Activated T-cell treated with anti-CD3 and anti-CD28 coated beads for 1 hour (primary cell): ENCODE measurements at places on chromosomes 5 and 9.
A peak's percentile ranks its signal among the peaks of the same experiment; 100 is the strongest.

- DNase-seq, result no peak
Measured at GRCh38 chr9:22009506-22009867, 382 bp upstream of the CDKN2B start.

- DNase-seq, result no peak
Measured at GRCh38 chr9:127450243-127450760, 904 bp downstream of the RPL12 start.

DNA sequence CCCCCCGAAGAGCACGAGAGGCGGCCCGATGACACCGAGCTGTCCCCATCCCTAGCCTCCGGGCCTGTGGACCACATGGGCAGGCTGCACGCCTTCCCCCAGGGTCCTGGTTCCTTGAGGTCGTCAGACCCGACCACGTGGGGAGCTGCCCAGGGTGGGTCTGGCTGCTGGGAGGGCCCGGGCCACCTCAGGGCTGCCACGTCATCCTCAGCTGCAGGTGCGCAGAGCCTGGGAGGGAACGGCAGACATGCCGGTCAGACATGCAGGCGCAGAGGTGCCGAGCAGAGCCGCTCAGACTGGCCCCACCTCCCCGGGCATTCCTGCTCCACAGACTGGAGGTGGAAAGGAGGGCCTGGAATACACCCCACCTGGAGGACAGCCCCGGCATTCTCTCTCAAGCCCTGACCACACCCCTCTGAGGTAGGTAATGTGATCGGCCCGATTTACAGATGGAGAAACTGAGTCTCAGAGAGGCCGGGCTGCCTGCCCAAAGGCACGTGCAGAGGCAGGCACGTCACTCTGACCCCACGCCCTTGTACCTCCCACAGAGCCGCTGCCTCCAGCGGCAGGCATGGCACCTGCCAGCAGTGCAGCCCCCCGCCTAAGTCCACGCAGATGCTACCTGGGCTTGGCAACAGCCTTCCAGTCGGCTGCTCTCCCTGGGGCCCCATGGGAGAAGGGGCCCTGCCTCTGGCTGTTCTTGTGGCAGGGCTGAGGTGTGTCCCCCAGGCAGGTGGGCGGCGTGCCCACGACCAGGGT, 649 bp downstream of the CCDC187 start:
- no peak for DNase-seq

DNA sequence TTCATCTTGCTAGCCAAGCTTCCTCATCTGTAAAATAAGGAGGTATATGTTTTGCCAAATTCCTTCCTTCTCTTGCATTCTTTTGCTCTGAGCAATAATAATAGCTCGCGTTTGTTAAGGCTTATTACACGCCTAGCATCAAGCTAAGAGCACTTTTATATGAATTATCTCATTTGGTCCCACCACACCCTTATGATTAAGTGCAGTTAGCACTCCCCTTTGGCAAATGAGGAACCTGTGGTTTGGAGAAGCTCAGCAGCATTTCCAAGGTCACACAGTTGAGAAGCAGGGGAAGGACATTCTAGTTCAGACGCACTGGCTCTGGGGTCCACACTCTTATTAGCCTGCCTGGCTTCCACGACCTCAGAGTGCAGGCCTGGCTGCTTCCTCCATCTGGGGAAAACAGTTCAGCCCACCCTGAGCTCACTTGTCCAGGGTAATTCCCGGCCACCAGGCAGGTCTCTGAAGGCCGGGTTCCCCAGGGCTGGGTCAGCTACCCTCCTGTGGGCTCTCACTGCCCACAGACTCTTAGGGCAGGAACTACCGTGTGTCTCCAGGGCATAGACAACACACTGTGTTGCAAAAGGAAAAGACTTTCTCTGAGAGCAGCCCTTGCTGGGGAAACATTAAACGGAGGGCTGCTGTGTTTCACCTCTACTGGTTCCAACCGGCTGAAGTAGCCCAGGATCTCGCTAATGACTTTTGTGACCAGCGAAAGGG, 9.9 kb upstream of the FBP1 start:
- no peak for DNase-seq

DNA sequence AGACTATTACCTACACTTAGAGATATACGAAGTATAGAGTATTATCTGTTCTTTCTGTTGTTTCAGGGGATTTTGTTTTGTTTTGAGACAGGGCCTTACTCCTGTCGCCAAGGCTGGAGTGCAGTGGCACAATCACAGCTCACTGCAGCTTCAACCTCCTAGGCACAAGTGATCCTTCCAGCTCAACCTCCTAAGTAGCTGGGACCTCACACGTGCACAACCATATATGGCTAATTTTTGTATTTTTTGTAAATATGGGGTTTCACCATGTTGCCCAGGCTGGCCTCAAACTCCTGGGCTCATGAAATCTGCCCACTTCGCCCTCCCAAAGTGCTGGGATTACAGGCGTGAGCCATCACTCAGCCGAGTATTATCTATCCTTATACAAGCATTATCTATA, 45.9 kb downstream of the SUSD1 start:
- no peak for DNase-seq

DNA sequence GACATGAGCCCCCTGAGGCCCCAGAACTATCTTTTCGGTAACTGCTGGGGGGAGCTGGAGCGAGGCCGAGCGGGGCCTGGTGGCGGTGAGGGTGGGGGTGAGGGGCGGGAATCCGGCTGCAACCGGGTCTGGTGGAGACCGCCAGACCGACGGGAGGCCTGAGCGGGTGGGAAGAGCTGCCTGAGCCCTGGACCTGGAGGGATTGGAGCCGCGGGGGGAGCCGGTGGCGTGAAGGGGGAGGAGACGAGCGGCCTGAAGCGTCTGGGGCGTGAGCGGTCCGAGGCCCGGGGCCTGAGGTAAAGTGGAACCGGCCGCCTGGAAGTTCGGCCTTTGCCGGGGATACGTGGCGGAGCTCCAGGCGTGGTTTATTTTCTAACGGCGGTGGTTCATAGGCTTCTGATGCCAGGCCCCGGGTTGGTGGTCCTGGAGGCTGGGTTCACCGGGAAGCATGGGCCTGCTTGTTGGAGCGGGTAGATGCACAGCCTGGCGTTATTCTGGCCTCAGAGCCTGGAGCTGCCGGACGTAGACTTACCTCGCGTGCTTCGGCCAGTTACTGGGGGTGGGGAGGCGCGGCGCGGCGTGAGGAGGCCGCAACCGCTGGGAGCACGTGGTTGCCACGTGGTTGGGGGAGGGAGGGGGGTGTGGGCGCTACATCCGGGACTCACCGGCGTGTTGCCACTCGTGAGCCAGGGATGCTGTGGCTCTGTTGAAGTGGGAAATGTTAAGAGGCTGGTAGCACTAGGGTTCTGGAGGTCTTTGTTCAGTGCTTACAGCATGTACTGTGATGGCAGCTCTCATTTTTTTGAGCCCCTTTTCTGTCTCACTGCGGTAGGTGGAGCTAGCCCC, 544 bp downstream of the NPM1 start:
- peak; percentile 72 for DNase-seq

DNA sequence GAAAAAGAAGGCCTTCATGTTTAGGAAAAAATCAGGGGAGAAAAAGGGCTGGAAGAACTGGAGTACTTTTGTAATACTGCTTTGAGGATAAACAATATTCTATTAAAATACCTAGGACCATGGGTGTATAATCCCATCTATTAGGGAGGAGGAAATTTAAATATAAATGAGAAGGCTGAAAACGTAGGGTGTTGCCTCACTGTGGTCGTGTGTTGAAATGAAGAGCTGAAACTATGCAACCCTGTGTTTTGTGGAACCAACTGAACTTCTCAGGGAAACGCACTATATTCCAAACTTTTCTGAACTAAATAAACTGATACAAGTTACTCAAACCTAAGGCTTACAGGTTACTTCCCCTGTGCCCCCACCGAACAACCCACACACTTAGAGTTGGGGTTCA, 4.5 kb upstream of the CNTLN start:
- no peak for DNase-seq

- no peak for DNase-seq
Measured at GRCh38 chr9:82363198-82363597, 374.6 kb downstream of the SPATA31D1 start.

GRCh38 chr9:107631788-107632187, 142.2 kb upstream of the KLF4 start:
- no peak for DNase-seq

DNA sequence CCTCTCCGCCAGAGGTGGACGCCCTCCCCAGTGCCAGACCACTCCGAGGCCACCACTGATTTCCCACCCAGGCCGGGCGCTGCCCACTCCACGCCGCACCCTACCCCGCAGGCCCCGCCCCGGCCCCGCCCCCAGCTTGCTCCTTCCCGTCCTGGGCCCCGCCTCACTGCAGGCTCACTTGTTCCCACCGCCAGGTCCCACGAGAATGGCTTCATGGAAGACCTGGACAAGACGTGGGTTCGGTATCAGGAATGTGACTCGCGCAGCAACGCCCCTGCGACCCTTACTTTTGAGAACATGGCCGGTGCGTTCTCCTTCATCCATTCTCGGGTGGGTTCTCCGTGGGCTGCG, 6.5 kb downstream of the LRRC26 start:
- DNase-seq, result no peak

DNA sequence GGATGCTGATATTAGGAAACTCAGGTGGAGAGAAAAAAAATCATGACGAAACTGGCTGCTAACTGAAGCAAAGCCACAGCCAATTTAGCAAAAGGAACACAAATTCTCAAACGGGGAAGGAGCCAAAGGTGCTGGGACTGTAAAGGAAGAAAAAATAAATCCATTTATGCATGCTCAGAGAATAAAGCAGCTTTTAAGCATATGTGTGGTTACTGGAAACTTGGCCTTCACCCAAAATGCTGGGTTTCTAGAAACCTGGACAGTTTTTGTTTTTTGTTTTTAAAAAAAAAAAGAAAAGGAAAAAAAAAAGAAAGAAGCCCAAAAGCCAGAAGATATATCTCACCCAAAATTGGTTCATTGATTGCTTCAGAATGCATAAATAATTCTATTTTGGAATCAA, 8.0 kb downstream of the WHRN start:
- DNase-seq, result no peak

- no peak for DNase-seq
Measured at GRCh38 chr5:40315126-40315525, 364.6 kb upstream of the PTGER4 start.

GRCh38 chr5:157602505-157602904, 26.9 kb upstream of the ADAM19 start:
- no peak for DNase-seq

DNA sequence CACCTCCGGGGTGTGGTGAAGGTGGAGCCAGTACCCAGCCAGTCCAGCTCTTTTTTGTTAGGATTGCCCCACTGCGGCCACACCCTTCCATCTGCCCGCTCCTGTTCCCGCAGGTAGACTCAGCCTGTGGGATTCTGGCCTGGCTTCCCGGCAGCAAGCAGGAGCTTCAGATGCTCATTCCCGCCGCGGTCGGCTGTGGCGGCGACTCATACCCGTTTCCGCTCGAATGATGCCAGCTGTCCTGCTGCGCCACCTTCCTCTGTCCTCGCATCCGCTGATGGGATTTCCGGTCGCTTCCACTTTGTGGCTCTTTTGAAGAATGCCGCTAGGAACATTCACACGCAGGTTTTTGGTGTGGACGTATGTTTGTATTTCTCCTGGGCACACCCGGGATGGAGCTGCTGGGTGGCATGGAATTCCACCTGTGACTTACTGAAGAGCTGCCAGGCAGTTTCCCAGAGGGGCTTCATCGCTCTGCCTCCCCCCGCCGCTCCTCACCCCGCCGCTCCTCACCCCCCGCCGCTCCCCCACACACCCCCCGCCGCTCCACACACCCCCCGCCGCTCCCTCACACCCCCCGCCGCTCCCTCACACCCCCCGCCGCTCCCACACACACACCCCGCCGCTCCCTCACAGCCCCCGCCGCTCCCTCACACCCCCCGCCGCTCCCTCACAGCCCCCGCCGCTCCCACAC, 60.3 kb downstream of the TENT4A start:
- DNase-seq, result no peak

- no peak for DNase-seq
Measured at GRCh38 chr5:34464829-34465228, 191.3 kb upstream of the RAI14 start.

GRCh38 chr5:16784088-16784487, 152.0 kb downstream of the MYO10 start:
- no peak for DNase-seq

DNA sequence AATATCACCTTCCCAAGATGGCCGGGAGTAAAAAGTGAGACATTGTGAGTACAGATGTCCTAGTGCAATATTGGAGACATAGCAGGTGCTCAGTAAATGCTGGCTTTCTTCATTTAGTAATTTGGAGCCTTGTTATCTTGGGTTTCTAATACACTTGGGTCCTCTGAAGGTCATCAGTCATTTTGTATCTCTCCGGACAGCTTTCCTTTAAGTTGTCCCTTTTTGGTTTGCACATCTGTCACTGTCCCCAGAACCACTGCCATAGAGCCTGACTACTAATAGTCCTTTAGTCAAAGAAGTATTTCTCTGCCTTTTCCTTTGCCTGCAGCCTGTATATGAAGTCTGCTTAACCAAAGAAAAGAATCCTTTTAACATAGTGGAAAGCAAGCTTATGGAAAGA, 7.8 kb upstream of the ANGPTL2 start:
- DNase-seq, result no peak

DNA sequence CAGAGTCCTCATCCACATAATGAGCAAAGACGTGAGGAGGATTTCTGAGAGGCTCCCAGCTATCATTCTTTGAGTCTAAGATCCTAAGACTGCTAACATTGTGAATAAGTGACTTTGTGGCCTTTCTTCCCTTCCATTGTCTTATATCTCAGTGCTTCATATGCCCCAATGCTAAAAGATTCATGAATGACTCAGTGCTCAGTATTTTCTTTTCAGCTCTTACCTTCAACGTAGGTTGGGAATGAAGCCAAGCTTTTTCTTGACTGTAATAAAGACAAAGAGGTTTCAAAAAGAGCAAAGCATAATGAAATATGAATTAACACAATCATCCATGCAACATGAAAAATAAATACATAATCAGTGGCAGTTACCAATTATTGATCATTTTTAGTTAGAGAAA, 146.4 kb downstream of the ENTREP1 start:
- no peak for DNase-seq

GRCh38 chr5:135034963-135035677, 1.1 kb upstream of the PITX1 start:
- no peak for DNase-seq

GRCh38 chr5:52043137-52043536, 659.9 kb downstream of the ISL1 start:
- DNase-seq, result no peak

GRCh38 chr5:30539004-30539634, 654.4 kb upstream of the CDH6 start:
- DNase-seq, result no peak

- no peak for DNase-seq
Measured at GRCh38 chr5:112070022-112070421, 313.0 kb upstream of the NREP start.

DNA sequence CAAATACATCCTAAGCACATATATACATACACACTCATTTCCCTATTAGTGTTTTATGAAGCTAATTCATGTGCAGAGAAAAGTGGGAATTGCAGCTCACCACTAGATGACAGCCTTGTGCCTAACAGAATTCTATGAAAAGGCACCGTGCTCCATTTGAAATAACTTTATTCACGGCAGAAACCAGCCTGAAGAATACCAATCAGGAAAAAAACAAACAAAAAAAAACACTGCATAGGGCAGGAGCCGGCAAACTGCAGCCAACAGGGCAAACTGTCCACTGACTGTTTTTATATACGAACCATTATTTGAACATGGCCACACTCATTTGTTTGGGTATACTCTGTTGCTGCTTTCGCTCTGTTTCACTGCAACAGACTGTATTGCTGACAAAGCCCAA, 33.6 kb downstream of the ERMP1 start:
- no peak for DNase-seq
